ENCODE measurements at places on chromosomes 16 and 17.

DNA sequence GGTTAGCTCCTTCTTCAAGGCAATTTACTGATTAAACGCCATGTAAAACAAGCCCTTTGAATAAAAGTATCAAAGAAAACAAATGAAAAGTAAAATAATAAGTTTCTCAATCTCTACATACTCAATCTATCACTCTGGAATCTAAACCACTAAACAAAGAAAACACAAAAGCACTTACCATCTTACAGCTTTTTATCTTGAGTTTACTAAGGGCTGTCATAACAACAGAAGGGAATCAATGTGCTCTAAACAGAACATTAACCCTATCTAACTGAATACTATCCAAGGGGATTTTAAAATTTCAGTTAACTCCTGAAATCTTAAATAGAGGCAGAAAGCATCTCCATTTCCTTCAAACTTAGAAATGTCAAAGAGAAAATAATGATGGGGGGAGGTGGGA lies 3.4 kb downstream of the SKA2 start:
- no peak for DNase-seq

- DNase-seq, result no peak
Measured at GRCh38 chr16:265711-266110, 10.0 kb downstream of the RGS11 start.

DNA sequence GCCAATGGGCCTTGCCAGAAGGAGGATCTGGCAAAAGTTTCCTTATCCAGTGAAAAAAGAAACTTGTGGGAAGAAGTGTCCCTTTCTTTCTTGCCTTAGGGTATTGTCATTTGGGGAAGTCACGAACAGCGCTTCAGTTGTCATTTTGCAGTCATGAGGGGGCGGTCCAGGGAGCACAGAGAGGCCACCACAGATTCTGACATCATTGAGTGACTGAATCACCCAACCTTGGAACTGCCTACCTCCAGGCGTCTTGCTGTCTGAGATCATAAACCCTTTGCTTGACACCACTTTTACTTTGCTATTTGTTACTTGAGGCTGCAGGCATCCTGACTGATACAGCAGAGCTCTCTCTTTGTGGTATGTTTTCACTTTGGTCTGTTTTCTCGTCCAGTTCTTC lies 3.1 kb upstream of the WSCD1 start:
- DNase-seq, result no peak

GRCh38 chr17:47231866-47232265 lies 21.8 kb upstream of the ITGB3 start:
- DNase-seq, result no peak

GRCh38 chr17:69228018-69228417 lies 606 bp downstream of the ABCA10 start:
- DNase-seq, result no peak

DNA sequence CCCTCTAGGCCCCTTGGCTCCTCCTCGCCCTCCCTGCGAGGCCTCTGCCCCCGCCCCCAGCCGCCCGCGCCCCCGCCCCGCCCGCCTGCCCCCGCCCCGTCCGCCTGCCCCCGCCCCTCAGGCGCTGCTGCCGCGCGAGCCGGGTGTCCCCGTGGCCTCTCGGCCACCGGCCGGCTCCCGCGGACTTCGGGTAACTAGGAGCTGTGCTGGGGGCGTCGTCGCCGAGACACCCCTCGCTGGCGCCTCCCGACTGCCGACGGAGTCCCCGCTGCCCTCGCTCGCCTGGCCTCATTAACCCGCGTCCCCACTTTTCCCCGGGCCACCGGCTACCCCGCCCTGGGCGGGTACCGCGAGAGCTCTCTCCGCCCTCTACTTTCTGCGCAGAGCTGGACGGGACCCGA lies at the start of gene TLCD1:
TSS of gene TLCD1 (minus strand) at position 8 of the 401 bp plus-strand sequence. CDS start 136 bp downstream, outside the sequence.
- DNase-seq, result peak; percentile 57

DNA sequence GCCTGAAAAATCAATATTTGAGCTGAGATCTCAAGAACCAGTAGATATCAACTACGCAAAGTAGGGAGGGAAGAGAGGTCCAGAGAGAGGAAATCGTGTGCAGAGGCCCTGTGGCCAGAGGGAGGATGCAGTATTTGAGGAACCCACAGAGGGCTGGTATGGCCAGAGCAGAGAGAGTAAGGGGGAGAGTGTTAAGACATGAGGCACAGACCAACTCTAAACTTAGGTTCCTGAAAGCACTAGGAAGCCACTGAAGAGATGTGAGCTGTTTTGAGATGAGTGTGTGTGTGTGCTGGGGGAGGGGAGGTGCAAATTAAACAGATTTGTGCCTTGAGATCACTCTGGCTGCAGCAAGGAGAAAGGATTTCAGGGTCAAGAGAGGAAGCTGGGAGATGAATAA lies 10.9 kb downstream of the SLC13A2 start:
- no peak for DNase-seq

GRCh38 chr17:78923660-78924453 lies 1.3 kb downstream of the TIMP2 start:
- no peak for DNase-seq

- DNase-seq, result no peak
Measured at GRCh38 chr17:36089339-36089865, 541 bp downstream of the CCL3 start.

DNA sequence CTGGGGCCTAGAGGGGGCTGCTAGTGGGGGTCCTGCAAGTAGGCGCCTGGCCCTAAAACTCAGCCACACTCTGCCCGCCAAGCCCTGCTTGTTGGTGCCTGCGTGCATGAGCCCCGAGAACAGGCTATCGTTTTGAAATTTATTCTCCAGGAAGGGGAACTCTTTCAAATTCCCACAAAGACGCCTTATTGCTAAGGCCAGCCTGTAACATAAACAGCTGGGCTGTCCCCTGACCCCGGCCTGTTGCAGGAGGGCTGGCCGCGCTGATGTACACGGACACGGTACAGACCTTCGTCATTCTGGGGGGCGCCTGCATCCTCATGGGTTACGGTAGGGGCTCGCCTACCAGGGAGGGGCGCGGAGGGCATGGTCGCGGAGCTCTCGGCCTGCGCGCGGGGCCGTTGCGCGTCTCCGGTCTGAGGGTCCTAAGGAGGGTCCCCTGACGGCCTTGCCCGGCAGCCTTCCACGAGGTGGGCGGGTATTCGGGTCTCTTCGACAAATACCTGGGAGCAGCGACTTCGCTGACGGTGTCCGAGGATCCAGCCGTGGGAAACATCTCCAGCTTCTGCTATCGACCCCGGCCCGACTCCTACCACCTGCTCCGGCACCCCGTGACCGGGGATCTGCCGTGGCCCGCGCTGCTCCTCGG lies 4.3 kb downstream of the SLC5A2 start:
- no peak for DNase-seq

DNA sequence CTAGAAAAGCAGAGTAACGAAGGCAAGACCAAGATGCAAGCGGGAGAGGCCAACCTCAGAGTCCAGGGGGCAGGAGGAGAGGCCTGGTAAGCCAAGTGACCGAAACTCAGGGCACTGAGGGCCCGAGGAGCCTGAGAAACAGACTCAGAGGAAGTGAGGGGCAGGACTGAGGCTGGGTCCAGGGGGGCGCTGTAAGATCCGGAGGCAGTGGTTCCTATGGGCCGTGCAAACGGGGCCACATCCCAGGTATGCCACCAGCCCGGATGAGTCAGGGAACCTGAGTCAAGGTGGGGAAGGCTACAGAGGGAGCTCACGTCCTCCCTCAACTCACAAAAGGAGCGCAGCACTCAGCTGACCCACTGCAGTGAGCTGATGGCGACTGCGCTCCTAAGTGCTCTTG lies 8.3 kb downstream of the ZDHHC7 start:
- DNase-seq, result no peak

GRCh38 chr17:9932491-9932890 lies 27.4 kb upstream of the RCVRN start:
- DNase-seq, result no peak

- DNase-seq, result no peak
Measured at GRCh38 chr16:88360999-88361398, 21.8 kb upstream of the ZNF469 start.

DNA sequence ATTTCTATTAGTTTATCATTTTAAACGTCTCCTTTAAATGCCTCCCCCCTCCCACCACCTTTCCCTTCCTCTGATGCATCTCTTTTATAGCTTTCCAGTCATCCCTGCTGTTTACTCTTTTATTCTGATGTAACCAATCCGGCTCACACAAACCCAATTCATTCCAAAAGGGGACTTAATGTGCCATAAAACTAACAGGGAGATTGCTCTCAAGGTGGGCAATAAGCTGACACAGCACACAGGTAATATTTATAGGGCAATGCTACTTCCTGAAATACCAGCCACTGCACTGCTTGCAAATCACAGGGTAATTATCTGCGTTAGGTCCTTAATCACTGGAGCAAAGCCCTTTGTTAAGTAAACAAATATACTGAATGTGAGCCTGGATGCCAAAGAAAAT lies 23.3 kb upstream of the CA10 start:
- no peak for DNase-seq

DNA sequence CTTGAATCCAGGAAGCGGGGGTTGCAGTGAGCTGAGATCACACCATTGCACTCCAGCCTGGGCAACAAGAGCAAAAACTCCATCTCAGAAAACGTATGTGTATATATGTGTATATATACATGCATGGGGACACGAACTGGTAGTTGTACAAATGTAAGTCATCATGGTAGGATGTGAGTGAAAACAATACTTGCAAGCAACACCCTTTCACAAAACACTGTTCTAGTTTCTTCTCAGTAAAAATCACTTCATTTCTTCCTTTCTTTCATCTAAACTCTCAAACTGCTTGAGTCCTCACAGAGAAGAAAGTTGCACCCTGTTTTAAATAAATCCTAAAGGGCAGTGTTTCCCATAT lies 51.8 kb downstream of the METTL16 start:
- no peak for DNase-seq

DNA sequence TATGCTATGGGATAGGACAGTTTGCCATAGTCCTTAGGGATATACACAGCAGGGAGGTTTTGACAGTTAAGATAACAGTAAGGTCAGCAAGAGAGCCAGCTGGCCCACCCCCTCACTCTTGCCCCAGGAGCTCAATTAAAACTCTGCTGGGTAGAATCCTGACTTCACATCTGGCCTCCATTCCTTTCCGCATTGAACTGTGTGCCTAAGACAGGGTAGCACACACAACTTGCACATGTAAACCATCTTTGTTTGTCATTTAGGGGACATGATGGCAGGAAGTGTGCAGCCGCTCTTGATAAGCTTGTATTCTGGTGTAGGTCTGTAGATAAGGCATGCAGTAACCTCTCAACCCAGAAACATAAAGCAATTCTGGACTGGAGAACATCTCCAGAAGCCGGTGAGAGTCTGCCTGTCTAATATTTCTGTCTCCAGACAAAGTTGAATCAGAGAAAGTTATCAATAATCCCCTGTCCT lies 5.2 kb downstream of the MINK1 start:
- DNase-seq, result no peak

- no peak for DNase-seq
Measured at GRCh38 chr17:2881295-2881694, 85.1 kb downstream of the RAP1GAP2 start.

GRCh38 chr17:70332356-70333210 lies 163.3 kb downstream of the KCNJ2 start:
- no peak for DNase-seq

GRCh38 chr17:16491131-16491702 lies 776 bp downstream of the LRRC75A start:
- no peak for DNase-seq

DNA sequence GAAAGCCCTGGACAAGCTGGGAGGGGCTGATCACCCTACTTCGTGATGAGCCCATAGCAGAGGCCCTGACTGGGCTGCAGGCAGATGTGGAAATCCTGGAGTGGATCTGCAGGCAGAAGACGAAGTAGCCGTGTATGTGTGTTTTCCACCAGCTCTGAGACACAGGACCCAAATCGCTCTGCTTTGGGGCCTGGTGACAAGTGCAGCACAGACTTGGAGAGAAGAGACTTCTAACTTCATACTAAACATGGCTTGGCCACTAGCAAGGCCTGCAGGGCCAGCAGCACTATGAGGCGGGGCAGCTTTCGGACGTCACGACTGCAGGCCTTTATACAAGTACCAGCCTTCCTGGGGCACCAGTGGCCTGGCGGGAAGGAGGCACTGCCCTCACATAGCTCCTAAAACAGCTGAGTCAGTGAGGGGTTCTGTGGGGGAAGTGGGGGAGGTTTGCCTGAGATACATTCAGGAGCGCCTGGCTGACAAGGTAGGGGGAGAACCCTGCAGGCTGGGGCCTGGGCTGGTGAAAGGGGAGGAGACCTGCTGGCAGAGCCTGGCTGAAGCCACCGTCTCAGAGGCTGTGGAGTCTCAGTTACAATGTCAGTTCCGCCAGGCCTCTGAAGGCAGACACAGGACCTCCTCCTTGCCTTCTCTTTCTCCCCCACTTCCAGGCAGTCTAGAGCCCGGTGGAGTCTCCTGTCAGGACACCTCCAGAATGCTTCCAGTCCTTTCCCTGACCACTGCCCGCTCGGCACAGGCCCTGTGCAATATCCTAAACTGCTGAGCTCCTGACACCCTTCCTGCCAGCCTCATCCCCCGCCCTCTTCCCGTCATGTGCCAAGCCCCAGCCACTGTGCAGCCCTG lies 73.4 kb downstream of the WSB1 start:
- no peak for DNase-seq

DNA sequence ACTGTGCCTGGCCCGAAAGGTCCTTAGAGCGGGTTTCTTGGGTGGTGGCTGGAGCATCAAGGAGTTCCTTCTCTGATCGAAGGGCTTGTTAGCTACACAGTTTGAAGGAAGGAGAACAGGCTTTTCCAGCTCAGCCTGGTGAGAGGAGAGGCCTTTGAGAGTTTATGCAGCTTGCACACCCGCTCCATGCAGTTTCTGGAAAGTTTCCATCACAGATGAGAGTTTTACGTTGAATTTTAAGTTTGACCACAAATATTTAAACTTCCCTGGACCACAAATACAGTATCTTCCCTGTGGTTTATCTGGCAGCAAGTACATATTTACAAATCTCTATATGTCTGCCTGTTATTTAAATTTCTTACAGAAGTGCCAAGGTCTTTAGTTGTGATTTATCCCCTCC lies 56.8 kb downstream of the HIC1 start:
- no peak for DNase-seq

DNA sequence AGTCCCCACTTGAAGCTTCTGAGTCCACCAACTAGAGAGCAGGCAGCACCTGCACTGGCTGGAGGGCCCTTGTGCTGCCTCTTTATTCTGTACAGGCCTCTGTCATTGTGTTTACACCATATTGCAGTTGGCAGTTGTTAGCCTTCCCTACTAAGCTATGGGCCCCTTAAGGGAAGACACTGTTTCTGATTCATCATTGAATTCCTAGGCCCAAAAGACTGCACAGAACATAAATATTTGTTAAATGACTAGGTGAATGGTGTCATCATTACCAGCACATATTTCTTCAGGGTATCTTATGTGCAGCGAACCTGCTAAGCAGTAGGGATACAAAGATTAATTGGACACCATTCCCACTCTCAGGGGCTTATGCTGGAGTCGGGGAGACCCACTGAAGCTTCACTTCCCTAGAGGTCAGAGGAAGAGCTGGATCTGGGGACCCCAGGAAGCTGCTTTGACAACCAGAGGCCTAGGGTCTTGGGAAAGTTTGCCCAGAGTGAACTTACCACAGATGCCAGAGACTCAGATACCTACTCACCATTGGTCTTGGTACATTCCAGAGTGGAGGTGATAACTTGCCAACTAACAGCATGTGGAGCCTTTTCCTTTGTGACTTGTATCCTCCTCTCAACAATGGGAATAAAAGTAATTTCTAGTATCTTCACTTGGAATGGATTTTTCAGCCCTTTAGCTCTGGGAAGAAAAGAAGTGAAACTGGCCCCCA lies 28.7 kb upstream of the DDX52 start:
- DNase-seq, result no peak

- DNase-seq, result no peak
Measured at GRCh38 chr16:56675685-56676210, 6.1 kb downstream of the MT1H start.
